Ovary (tissue), 10 donors: ENCODE measurements at places on chromosomes 1 and 21. TPM values are rescaled to one million over a fixed set of nuclear protein-coding genes. Genes with fewer than 3 reads are reported as not detected.

GRCh38 chr1:11337580-11338073 lies 64.6 kb downstream of the UBIAD1 start:
- peak; percentile 70 for DNase-seq

DNA sequence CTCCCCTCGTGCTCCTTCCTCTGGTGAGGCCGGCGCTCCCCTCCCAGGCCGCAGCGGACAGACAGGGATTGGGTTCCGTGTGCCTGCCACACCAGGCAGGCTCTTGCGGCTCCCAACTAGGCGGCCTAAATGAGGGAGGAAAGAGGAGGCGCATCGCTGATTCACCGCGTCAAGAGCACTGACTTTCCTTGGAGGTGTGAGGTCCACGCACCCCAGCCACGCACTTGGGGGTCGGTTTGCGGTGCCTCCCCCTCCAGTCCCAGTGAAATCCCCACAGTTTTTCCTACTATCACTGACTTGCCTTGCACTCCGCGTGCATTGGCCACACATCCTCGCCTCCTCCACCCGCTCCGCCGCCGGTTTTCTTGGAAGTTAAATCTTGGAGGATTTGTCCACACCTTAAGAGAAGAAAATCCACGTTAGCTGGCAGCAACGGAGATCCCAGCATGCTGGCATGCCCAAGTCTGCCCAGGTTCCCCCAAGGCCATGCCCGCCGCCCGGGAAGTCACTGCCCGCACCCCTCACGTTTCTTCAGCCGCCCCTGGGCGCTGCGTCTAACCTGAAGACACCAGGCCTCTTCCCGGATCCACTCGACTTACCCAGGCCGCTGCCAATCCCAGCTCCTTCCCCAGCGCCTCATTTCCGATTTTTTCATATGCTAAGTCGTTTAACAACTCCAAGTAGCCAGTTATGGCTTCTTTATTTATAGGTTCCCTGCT lies 1.1 kb upstream of the FOXD3 start:
- no peak for DNase-seq

Gene PCP4L1
- total RNA-seq, result 0.69 TPM

Gene KRTAP15-1
- total RNA-seq, result not detected

DNA sequence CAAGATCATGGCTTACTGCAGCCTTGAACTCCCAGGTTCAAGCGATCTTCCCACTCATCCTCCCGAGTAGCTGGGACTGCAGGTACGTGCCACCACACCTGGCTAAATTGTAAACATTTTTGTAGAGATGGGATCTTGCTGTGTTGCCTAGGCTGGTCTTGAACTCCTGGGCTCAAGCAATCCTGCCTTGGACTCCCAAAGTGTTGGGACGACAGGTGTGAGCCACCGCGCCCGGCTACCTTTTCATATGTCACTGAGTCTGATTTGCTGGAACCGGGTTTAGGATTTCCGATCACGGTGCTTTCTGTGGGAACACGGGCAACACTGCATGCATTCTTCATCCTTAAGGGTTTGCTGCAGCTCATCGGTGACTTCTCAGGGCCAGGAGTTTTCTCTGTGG lies 32.2 kb upstream of the PCBP3 start:
- no peak for DNase-seq

GRCh38 chr1:20589331-20590278 lies 708 bp downstream of the CDA start:
- peak; percentile 36 for DNase-seq

DNA sequence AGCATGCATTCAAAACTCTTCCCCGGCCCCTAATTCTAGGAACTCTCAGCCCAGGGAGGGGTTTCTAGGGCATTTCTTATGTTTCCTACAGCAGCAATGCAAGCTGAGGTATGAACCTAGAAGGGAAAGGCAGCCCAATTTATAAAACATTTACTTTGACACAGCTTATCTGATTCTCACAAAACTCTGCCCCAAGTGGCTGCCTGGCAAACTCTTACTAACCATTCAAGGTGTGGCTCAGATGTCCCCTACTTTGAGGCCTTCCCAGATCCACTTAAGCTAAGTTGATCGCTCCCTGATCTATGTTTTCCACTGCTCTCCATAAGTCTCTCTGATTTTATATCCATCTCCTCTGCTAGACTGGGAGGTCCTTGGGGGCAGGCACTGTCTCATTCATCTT lies 35.4 kb downstream of the AK2 start:
- no peak for DNase-seq

Gene LAD1
- total RNA-seq, result not detected

DNA sequence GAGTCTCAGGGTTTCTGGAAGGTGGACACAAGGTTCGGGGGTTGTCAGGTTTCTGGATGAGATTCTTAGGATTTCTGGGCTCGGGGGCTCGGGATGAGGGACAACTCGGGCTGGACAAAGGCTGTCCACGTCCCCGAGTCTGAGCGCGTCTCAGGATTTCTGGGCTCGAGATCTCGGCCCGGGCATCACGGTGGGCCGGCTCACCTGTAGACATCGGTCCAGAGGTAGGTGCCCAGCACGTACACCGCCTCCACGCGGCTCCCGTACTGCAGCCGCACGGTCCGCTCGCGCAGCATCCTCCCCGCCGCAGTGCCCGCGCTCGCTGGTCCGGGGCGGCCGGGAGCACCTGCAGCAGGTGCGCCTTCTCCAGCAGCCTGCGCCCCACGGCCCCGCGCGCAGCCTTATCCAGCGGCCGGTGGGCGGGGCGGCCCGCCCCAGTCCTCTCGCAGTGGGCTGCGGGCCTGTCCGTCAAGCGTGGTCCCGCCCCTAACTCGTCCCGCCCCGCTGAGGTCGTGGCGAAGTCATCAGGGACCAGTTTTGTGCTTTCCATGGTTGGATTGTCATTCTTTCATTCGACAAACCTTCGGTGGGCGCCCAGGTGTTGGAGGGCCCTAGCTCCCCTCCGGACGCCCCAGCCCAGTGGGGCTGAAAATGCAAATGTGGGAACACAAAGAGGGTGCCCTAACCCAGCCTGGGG lies at the start of gene PADI2:
Gene PADI2 (minus strand): TSS at position 376 of the 697 bp plus-strand sequence. CDS start 80 bp downstream, at position 296.
- DNase-seq, result no peak

Gene RSPO1
- 14.2 TPM for total RNA-seq

Gene MIXL1
- not detected for total RNA-seq

Gene HPCAL4
- 5.3 TPM for total RNA-seq

GRCh38 chr1:21335750-21336224 lies 45.5 kb upstream of the ECE1 start:
- DNase-seq, result no peak

Gene SLAMF7
- 2.5 TPM for total RNA-seq
